ENCODE measurements at places on chromosomes 3 and 15.

- DNase-seq = no peak
Observed at GRCh38 chr15:79025201-79025600, 65.4 kb downstream of the RASGRF1 start.

DNA sequence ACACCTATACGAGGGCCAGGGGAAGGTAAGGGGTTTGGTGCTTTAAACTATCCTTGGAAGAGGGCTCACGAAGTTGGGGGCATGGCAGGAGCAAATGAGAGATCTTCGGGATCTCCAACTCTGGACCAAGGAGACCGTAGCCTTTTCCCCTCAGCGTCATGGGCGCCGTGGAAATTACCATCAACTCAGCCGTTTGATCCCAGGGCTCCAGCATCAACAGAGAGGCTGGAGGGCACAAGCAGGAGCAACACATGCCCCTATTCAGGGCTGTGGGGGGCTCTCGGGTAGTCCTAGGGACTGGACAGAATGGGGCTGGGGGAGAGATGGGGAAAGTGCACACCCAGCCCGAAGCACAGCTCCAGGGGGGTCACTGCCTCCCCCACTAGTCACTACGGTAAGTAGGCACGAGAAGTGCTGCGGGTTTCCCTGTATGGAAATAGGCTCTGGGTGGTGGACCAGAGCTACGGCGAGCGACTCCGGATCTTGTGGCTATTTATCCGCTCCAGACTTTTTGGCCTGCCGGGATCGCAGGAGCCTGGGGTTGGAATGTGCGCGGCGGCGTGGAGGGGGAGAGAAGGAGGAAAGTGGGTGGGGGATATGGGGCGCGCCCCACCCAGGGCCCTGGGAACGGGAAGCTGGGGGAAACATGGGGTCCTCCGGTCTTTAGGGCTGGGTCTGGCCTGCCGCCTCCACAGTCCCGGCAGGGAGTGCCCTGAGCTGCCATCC is 539 bp upstream of the LAMB2 start:
- DNase-seq = peak; percentile 91

GRCh38 chr15:27365456-27365855 is 394.5 kb downstream of the GABRG3 start:
- DNase-seq = no peak

- DNase-seq = peak; percentile 14
Observed at GRCh38 chr15:56215769-56216168, 27.9 kb downstream of the RFX7 start.

GRCh38 chr15:57301307-57301706 is 75.0 kb upstream of the CGNL1 start:
- DNase-seq = no peak

GRCh38 chr15:75864213-75865059 is 21.2 kb downstream of the UBE2Q2 start:
- no peak for DNase-seq

DNA sequence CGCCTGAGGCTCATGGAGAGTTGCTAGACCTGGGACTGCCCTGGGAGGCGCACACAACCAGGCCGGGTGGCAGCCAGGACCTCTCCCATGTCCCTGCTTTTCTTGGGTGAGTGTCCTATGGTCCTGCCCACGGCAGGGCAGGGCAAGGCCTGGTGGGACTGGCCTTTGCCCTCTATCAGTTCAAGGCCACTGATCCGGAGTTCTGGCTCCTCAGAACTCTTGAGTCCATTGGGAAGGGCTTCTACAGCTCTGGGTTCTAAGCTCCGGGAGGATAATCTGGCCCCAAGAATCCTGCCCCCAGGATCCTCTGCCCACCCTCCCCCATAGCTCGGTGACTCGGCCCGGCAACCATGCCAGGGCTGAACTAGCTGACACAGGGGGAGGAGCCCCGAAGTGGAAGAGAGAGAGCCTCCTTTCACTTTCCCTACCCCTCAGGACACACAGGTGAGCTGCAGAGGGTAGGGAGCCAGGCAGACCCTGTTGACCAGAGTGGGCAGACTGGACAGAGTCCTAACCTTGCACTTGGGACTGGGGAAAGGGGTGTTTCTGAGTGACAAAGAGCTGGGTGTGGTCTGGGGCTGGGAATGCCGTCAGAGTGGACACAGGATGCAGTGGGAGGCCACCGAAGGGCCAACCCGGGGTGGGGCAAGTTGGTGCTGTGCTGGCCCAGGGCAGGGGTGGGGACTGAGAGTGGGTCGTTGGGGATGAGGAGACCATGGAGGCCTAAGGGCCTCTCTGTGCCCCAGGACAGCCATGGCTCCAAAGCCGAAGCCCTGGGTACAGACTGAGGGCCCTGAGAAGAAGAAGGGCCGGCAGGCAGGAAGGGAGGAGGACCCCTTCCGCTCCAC is 664 bp downstream of the PARP3 start:
- DNase-seq = peak; percentile 57

GRCh38 chr3:25781758-25782594 is 1.3 kb downstream of the NGLY1 start:
- DNase-seq = no peak

- DNase-seq = no peak
Observed at GRCh38 chr3:128545120-128545752, 52.2 kb upstream of the GATA2 start.

- no peak for DNase-seq
Observed at GRCh38 chr3:50259432-50260026, 9.4 kb upstream of the SEMA3B start.

- no peak for DNase-seq
Observed at GRCh38 chr15:44676676-44677075, 13.2 kb upstream of the SPG11 start.

DNA sequence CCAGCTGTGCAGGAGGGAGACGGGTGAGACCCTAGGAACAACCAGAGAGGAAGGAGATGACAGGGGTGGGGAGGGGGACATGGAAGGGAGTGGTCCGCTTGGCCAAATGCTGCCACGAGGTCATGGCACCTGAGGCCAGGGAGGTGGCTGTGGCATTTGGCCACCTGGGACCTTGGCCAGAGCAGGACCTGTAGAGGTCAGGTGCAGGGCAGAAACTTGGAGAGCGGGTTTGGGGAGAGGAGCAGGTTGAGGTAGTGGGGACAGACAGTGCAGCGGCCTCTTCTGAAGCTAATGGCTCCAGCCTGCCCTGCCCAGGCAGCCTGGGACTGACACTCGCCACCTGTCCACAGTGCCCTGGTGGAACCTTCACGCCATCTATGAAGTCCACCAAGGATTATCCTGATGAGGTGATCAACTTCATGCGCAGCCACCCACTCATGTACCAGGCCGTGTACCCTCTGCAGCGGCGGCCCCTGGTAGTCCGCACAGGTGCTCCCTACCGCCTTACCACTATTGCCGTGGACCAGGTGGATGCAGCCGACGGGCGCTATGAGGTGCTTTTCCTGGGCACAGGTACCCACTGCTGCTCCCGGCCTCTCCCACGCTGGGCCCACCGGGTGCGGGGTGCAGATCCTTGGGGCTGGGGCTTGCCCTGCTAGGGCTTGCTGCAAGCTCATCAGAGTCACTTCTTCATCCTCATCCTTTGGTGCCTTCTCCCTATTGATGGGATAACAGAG is 7.0 kb upstream of the GNAT1 start:
- no peak for DNase-seq

GRCh38 chr3:120028271-120029047 is 65.8 kb downstream of the GSK3B start:
- DNase-seq = no peak

DNA sequence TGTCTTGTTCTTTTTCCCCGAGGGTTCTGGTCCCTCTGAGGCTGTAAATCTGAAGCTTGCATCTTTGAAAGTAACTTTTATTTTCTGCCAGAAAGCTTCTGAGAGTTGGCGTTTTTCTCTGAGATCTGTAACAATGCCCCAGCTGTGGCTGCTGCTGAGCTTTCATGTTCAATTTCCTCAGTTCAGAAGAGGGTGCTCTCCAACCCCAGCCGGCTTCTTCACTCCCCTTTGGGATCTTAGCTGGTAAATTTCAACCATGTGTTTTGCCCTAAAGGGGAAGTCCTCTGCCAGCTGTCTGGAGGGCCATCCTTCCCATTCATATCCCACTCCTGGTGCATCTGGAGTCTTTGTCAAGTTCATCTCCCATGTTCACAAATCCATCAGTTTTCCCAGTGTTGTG is 18.3 kb upstream of the CFAP100 start:
- no peak for DNase-seq

- no peak for DNase-seq
Observed at GRCh38 chr3:180265551-180265950, 228.8 kb upstream of the PEX5L start.

- DNase-seq = no peak
Observed at GRCh38 chr15:31024979-31025378, 33.6 kb upstream of the MTMR10 start.

DNA sequence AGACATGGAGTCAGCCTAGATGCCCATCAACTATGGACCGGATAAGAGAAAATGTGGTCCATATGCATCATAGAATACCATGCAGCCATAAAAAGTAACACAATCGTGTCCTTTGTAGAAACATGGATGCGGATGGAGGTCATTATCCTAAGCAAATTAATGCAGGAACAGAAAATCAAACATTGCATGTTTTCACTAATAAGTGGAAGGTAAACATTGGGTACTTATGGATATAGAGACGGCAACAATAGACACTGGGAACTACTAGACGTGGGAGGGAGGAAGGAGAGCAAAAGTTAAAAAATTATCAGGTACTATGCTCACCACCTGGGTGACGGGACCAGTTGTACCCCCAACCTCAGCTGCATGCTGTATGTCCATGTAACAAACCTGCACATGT is 2.5 kb downstream of the PLD1 start:
- no peak for DNase-seq

GRCh38 chr3:50436114-50436674 is 67.2 kb downstream of the CACNA2D2 start:
- DNase-seq = peak; percentile 93

DNA sequence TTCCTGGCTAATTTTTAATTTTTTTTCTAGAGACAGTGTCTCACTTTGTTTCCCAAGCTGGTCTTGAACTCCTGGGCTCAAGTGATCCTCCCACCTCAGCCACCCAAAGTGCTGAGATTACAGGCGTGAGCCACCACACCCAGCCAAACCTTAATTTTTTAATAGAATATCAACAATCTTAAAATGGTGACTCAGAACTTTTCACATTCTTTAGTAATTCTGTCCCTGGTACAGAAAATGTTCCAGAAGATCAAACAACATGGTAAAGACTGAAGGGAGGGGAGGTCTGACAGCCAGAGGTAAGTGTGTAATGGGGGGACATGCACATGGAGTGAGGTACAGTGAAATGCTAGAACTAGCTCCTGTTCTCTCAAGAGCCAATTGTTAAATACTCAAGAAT is 38.2 kb downstream of the DNAH12 start:
- no peak for DNase-seq

- DNase-seq = no peak
Observed at GRCh38 chr3:49378249-49378895, 20.2 kb upstream of the GPX1 start.

GRCh38 chr3:169305460-169305859 is 358.1 kb downstream of the MECOM start:
- no peak for DNase-seq

- DNase-seq = no peak
Observed at GRCh38 chr15:76366714-76367113, 30.1 kb downstream of the ISL2 start.

DNA sequence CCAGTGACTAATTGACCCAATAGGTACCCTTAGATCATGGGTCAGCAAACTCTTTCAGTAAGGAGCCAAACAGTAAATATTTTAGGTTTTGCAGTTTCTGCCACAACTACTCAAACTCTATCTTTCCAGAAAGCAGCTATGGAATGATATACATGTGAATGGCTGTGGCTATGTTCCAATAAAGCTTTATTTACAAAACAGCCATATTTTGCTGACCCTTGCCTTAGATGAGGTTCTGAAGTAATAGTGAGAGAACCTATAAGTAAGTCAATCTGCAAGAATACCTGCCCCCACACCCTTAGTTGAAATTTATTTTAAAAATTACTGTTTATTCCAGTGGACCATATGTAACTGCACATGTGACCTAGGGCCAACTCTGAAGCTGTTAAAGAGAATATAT is 134.0 kb downstream of the CMSS1 start:
- DNase-seq = no peak

- DNase-seq = no peak
Observed at GRCh38 chr15:47736143-47736786, 19.0 kb downstream of the SEMA6D start.

GRCh38 chr3:182180654-182181385 is 469.1 kb downstream of the SOX2 start:
- DNase-seq = no peak

GRCh38 chr3:48474619-48475018 is 28.1 kb downstream of the ATRIP start:
- peak; percentile 84 for DNase-seq

DNA sequence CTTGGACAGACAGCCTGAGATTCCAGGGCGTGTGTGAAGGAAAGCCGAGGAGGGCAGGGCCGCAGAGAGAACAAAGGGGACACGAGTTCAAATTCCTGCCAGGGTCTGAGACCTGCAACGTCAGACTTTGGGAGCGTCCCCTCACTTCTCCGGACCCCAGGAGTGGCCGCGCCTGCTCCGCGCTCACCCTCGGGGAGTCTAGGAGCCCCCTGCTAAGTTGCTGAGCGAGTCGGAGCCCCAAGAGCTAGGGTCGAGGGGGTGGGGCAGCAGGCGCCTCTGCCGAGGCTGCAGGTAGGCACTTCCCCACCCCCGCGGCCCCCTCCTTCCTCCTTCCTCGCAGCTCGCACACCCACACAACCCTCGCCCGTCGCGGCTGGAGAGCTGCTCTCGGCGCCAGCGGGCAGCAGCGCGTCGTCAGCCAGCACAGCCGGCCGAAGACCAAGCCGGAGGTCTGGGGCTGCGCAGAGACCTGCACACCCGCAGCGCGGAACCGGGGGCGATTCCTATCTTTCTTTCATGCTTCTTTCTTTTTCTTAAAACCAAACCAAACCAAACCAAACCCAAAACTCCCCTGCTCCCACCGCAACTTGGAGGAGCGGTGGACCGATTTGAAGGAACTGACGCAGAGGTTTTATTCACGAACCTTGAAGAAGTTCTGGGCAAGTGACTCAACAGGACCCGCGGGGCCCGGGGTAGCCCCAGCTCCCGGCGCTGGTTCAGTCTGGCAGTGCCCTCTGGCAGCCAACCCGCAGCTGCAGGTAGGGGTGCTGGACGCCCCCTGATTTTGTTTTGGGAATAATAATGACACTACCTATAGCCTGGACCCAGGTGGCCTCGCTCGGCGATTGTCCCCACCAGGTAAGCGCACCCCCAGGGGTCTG is at the start of gene ANKRD34C:
Gene ANKRD34C (plus strand): TSS at position 352 of the 881 bp plus-strand sequence. CDS start 10,563 bp downstream, outside the sequence.
- DNase-seq = peak; percentile 58

DNA sequence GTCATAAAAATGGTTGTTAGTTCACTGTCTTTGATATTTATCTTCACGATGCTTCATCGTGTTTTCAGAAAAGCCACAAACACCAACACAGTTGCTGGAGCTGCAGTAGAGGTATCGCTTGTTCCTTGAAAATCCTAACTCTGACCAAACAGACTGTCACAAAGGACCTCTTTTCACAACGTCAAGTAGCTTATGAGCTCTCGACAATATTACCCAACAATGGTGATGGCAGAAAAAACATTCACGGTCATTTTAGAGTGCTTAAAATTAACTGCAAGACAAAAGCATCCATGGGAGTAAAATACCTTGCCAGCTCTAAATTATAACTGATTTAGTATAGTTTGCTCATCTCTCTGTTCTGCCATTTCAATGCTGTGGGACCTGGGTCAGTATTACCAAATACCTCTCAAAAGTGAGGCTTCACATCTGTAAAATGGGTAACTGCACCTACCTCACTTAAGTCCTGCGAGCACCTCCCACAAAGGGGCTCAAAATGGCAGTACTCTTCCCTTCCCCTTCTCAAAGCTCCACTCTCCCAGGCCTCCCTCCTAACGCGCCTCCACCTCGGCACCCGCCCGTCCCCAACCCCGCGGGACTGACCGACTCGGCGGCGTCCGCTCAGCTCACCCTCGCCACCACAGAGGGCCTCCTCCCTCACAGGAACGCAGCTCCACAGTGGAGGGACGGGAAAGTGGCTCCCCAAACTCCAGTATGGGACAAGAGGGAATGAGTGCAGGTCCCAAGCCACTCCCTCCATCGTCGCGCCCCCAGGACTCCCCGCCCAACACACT is 546 bp downstream of the TRIM59 start:
- peak; percentile 72 for DNase-seq

Measured in iPS-NIHi11 (cell line).